ENCODE measurements at places on chromosomes 2 and 18.

GRCh38 chr2:167602122-167602521, 645.3 kb downstream of the STK39 start:
- no peak for DNase-seq

- DNase-seq = no peak
These were observed 104.7 kb downstream of the FEZ2 start for GRCh38 chr2:36493306-36493705.

GRCh38 chr2:43169987-43170386, 56.4 kb downstream of the ZFP36L2 start:
- no peak for DNase-seq

- no peak for DNase-seq
These were observed 497 bp downstream of the PLA2R1 start for GRCh38 chr2:160061944-160062291.

- no peak for DNase-seq
These were observed 70.8 kb downstream of the RTP5 start for GRCh38 chr2:241940329-241940728.

DNA sequence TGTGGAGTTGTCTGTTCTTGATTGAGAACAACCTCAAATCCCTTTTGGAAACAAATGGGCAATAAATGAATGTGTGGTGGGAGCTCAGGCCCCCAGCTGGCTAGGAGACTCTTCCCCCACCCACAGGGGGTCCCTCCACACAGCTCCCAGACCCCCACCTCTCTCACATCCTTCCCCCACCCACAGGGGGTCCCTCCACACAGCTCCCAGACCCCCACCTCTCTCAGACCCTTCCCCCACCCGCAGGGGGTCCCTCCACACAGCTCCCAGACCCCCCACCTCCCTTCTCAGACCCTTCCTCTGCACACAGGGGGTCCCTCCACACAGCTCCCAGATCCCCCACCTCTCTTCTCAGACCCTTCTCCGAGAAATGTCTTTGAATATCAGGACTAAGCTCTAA, 79.0 kb upstream of the CTDP1 start:
- DNase-seq = no peak

GRCh38 chr2:207405150-207405549, 124.6 kb upstream of the CREB1 start:
- DNase-seq = no peak

GRCh38 chr18:41828137-41828536, 126.9 kb upstream of the PIK3C3 start:
- no peak for DNase-seq

- no peak for DNase-seq
These were observed 70.6 kb downstream of the CTAGE1 start for GRCh38 chr18:22346953-22347605.

DNA sequence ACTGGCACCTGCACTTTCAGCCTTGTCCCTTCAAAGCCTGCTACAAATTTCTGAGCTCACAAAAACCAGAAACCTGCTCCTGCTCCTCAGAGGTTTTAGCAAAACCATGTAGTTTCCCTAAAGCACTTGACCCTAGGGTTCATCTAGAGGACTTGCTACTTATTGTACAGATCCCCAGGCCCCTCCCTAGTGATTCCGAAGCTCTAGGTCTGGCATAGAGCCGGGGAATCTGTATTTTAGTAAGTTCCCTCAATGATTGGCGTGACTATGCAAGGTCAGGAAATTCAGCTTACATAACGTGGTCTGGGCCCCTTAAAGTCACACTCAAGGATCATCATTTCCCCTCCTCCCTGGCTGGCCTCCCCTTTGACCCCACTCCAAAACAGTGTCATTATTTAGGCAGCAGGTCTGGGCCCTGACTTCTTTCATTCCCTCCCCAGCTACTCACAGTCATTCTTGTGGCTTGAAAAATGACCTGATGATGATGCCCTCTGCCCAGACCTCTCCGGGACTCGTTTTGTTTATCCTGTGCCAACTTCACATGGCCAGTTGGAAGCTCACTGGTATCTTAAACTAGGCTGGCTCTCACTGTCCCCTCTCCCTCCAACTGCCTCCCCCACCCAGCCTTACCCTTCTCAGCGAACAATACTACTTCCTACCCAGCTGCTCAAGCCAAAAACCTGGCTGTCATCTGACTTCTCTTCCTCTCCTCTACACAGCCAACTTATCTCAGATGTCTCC, 36.0 kb downstream of the WDFY1 start:
- no peak for DNase-seq

GRCh38 chr2:121147766-121148165, 137.2 kb downstream of the TFCP2L1 start:
- no peak for DNase-seq
